ENCODE measurements at places on chromosomes 5 and 9.

- no peak for DNase-seq
Observed at GRCh38 chr9:18601956-18602355, 128.0 kb downstream of the ADAMTSL1 start.

DNA sequence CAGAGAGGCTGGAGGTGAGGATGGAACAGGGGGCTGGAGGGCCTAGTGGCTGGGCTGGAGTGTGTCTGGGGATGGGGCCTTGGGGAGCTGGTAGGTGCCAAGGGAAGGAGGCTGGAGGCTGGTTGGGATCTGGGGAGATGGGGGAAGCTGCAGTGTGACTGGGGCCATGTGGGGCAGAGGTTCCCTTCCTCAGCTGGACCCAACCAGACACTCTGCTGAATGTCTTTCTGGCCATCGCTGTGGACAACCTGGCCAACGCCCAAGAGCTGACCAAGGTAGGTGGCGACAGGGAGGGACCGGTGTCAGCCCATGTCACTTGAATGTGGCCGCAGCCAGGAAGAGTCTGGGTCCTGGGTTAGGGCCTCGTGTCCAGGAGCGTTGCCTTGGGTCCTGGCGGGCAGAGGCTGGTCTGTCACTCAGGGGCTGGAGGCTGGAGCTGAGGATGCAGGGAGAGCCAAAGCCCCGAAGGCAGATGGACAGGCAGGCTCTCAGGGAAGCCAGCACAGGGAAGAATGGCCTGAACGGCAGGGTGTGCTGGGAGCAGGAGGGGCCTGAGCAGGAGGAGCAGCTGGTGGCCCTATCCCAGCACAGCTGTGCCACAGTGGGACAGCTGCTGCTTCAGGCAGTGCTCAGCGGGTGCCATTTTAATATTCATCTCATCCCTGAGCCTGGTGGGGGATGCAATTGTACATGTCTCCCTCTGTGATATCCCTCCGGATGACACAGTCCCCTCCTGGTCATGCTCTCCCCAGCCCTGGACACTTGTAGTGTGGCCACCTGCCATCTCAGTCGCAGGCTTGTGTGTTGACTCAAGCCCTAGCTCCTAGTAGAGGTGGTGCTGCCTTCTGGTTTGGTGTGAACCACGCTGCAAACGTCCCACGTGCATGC is 132.5 kb downstream of the CACNA1B start:
- DNase-seq, result no peak

GRCh38 chr5:61401726-61402125 is 69.7 kb downstream of the ZSWIM6 start:
- no peak for DNase-seq

DNA sequence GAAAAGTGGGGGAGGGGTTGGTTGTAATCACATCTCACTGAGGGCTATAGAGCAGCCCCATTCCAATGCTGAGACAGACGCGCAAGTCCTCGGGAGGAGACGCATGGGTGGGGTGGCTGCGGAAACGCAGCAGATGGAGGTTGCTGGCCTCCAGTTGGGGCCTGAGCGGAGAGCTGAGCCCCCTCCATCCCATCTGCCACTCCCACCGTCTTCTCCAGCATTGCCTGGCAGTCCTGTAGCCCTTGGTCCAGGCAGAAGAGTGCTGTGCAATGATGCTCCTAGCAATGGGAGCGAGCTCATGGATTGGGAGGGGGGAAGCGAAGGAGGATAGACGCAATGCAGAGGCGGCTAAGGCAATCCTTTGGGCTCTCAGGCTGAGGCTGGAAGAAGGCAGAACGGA is 79.4 kb upstream of the GLRA1 start:
- DNase-seq, result no peak

- no peak for DNase-seq
Observed at GRCh38 chr5:77937015-77937908, 161.1 kb upstream of the TBCA start.

GRCh38 chr5:93677359-93677891 is 64.0 kb downstream of the POU5F2 start:
- no peak for DNase-seq

GRCh38 chr5:32241034-32241783 is 67.1 kb upstream of the GOLPH3 start:
- DNase-seq, result no peak

DNA sequence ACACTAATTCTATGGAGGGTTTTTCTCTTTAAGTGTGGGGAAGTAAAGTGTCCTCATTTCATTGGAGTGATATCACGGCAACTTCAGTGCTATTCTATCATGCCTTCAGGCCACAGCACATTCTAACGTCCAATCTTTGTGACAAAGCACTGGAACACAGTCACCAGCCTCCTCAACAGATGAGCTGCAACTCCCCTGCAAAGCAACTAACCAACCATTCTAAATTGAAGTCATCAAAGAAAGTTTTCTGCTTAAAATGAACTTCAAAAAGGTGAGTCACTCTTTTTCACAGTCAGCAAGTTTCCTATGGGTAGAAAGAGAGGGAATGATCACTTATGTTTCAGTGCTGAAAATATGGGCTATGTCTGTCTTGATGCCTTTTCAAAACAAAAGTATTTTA is 190.8 kb downstream of the ELAVL2 start:
- no peak for DNase-seq

DNA sequence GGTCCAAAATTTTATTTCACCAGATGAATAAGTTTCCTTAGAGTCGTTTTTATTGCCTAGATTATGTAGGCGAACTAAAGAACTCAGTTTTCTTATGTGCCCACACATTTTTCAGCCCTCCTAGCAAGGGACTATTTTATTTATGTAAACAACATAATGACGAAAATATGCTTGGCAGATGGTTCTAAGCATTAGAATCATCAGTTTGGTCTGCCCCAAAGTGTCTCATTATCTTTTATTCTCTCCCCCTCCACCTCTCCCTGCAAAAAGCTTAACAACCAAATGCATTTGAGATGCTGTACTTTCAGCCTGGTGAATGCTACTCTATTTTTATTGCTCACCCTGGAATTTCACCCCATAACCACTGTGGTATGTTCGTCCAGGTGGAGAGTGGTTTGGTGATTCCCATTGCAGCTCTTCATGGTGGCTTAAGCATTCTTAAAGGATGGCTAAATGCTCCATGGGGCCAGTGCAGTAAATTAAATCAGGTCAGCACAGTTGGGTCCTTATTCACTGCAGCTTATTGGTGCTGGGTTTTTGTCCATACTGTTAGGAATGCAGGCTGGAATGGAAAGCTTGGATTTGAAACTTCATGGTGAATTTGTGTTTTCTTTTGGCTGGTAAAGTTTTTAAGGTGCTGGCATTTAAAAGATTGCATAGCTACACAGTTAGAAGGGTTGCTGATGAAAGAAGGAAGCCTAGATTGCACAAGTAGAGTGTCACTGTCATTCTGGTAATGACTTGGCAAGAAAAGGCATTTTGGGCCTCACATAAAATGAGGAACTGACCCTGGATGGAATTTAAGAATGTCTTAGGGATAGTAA is 39.2 kb downstream of the TLE4 start:
- no peak for DNase-seq

DNA sequence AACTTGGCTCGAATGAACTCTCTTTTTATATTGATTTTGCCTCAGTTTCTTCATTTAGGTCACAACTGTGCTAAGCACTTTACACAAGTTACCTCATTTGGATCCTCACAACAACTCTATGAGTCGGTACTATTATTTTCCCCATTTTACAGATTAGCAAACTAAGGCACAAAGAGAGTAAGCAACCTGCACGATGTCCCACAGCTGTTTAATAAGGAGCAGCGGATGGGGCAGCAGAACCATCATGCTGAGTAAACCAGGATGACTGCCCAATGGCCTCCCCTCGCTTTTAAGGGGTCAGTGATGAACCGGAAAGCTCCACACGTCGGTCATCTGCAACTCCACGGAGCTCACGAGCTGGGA is 607 bp downstream of the PRELID2 start:
- no peak for DNase-seq

- DNase-seq, result no peak
Observed at GRCh38 chr5:142304013-142304701, 20.7 kb downstream of the SPRY4 start.

GRCh38 chr9:101999441-101999840 is 261.0 kb upstream of the GRIN3A start:
- DNase-seq, result no peak

DNA sequence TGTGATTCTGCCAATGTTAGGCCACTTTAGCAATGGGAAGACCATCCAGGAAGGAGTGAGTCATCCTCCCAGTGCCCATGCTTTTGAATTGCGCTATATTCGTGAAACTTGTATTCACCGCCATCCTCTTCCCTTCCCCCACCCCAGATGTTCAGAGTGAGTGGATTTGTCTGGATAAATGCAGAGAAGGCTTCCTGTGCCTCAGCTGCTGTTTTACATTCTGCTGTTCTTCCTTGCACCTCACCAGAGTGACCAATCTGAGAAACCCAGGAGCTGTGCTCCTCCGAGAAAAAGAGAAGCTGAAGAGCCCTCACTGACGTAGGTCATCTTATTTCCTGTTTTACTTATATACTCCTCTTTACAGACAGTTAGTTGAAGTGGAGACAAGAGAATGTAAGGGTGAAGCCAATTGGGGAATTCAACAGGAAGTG is 24.6 kb upstream of the SVEP1 start:
- no peak for DNase-seq

DNA sequence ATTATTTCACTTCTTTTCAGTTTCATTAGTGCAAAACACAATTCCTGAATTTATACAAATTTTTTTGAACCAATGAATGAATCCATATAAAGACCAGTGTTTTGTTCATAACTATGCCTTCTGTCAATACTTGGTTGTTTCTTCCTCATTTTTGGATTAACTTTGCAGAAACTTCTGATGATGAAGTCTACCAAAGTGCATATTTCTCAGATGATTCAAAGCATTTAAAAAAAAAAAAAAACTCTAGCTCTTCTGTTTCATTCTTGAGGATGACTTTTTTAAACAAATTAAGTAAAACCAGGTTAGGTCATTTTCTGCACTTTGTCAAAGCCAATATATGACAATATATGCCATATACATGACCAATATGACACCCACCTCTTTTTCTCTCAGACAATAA is 92.6 kb downstream of the CHSY3 start:
- DNase-seq, result no peak

GRCh38 chr5:172456076-172456722 is 1.9 kb upstream of the SH3PXD2B start:
- DNase-seq, result no peak

DNA sequence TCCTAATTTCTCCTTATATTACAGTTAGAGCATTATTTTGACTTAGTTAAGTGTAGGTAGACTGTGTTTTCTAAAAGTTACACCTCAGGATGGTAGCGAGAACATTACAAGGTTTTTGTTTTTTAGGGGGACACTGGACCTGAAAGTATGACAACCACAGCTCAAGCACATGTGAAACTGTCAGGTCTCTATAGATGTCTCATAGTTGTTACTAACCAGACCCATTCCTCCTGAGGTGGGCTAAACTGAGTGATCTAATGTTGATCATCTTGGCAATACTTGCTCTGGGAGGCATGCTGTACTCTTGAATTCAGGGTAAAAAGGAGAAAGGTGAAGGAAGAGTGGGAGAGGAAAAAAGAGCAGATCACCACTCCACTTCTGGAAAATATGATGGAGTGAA is 196.6 kb upstream of the RASEF start:
- no peak for DNase-seq

DNA sequence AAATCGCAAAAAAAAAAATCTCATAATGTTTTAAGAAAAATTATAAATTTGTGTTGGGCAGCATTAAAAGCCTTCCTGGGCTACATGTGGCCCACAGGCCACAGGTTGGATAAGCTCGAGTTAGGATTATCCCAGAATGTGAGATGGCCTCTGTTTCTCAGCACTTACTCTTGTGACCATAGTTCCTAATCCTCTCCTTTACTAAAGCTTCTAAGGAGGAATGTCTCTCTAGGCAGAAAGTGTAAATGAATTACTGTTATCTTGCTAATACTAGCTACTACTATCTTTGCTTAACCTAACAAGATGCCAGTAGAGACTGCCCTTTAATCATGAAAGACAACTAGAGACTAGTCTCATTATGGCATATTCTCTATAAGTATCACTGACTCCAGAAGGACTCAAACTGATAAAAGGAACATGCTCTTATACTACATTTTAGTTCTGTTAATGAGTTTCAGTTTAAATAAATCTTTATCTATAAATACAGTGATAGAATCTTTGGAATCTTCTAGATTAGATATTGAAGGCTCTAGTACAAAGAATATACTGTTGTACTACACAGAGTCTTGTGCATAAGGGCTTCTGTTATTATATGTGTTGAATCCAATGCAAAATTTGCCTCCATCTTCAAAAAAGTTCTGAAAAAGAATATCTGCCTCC is 13.8 kb downstream of the INVS start:
- no peak for DNase-seq

GRCh38 chr5:115661101-115661500 is 35.3 kb upstream of the TMED7 start:
- no peak for DNase-seq

GRCh38 chr5:172274951-172275753 is 8.4 kb downstream of the UBTD2 start:
- no peak for DNase-seq

DNA sequence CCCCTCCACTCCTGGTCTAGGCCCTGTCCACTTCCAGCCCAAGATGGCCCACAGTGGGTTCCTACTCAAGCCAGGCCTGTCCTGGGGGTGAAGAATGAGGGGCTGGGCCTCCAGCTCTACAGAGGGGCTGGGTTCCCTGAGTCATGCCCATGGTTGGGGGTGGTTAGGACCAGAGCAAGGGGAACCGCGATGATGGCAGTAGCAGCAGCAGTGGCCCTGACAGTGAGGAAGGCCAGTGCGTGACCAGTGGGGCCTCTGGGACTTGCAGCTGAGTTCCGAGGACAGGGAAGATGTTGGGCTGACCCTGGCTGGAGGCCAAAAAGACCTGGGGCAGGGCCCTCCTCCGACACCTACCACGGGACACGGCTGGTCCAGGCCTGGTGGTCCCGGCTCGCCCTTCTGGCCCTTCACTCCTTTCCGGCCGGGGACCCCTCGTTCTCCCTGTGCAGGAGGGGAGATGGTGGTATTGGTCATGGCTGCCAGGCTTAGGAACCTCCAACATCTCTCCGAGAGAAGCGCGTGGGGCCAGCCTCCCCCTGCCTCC is 9.2 kb upstream of the PHYKPL start:
- DNase-seq, result no peak

GRCh38 chr5:28810751-28811136 is 1772.4 kb upstream of the CDH9 start:
- no peak for DNase-seq

GRCh38 chr5:139985290-139985689 is 57.8 kb downstream of the NRG2 start:
- no peak for DNase-seq

- DNase-seq, result no peak
Observed at GRCh38 chr9:81754245-81754644, 64.9 kb upstream of the TLE1 start.

GRCh38 chr5:5799826-5800225 is 377.3 kb downstream of the ICE1 start:
- DNase-seq, result no peak

GRCh38 chr5:178223196-178223773 is 9.3 kb downstream of the PHYKPL start:
- DNase-seq, result no peak
